ENCODE measurements at places on chromosomes 7 and 10. TPM values are rescaled to one million over a fixed set of nuclear protein-coding genes. Genes with fewer than 3 reads are reported as not detected.

DNA sequence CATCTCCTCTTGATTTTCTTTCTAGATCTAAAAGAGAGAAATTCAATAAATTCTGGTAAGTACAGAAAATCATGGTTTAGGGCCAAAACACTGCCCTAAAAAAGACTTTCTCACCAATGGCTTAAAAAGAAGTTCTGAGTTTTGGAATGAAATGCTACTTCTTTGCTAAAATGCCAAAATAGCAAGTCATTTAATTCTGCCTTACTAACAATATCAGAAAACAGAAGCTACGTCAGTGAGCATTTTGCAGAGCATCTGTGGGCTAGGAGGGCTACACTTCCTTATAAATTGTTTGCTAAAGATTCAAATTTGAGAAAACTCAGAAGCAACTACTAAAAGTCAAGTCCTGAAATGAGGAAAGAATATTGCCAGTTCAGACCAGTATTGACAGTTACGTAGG, 560.8 kb upstream of the CELF2 start:
- DNase-seq: no peak

KLLN gene
- 0.60 TPM for total RNA-seq

DNA sequence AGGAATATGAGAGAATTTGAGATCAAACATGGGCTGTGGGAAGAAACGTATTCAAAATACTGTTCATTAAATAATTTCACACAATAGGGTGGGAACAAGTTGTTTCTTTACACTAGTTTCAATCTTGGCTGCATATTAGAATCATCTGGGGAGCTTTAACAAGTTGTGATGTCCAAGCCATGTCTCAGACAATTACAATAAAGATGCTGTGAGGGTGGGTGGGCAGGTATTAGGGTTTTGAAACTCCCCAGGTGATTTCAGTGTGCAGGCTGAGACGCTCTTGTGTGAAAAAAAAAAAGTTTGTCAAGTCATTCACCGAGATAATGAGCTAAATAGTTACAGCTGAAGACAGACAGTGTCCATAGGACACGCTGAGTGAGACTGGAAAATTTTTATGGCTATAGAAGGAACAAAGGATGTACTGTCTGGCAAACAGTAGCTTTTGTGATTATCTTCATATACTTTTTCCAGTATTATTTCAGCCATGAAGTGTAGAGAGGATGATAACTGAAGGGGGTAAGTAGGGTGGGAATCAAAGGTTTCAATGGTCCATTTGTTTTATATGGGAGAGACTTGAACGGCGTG, 12.6 kb upstream of the LAMB4 start:
- DNase-seq: no peak

DNA sequence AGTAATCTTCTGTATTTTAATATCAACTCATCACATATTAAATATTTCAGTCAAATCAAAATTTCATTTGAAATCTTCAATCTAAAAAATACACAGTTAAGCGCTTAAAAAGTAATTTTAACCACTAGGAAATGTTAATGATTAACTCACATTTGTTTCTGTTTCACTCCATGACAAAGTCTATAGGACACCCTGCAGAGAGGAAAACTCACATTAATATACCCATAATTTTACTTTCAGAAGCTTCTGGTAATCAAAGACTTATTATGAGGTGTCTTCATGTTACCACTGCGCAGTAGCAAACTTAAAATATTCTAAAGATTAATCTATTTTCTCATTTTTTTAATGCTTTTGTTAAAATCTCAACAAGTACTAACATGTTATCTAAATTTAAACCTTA, 41.0 kb upstream of the ZNF518A start:
- DNase-seq: no peak

DNA sequence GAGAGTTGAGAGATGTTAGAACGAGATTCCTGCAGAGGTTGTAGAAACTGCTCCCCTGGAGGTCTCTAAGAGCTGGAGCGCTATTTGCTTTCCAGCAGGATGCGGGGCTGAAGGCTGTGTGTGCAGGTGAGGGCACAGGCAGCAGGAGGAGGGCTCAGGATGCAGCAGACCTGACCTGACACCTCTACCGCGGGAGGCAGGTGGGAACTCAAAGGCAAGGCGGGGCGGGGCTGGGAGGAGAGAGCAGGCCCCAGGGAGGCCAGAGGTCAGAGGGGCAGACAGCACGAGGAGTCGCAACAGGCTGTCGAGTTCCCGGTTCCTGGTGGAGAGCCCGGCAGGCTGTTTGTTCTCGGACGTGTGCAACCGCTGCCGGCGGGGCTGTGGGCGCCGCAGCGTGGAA, 7.9 kb upstream of the CRTAC1 start:
- no peak for DNase-seq

DNA sequence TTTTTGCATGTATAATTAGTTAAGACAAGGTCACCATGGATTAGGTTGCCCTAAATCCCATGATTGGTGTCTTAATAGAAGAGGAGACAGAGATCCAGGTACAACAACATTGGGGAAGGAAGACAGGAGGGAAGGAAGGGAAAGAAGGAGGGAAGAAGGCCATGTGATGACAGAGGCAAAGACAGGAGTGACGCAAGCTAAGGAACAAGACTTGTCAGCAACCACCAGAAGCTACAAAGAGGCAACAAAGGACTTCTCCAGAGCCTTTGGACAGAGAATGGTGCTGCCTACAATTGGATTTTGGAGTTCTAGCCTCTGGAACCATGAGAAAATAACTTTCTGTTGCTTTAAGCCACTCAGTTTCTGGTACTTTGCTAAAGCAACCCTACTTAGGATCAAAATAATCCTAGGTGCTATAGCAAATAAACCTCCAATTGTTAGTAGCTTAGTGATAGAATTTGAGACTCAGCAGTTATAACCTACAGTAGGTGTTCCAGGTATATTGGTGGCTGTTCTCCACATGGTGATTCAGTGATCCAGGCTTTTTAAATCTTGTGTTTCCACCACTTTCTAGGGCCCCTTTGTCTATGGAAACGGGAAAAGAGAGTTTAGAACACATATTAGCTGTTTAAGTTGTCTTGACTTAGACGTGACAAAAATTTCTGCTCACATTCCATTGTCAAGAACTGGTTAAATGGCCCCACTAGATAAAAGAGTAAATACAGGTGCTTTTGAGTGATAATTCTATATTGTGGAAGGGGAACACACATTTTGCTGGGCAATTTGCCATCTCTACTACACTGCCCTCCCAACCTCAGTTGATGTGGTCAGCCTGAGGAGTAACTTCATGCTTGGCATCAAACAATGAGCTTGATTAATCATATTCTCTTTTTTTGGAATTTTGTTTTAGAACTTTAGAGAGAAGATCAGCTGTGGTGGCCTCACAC, 70.5 kb upstream of the SP4 start:
- no peak for DNase-seq

GRCh38 chr7:89064831-89065230, 269.3 kb upstream of the TEX47 start:
- no peak for DNase-seq
